ENCODE measurements at places on chromosomes 13 and 19. TPM values are rescaled to one million over a fixed set of nuclear protein-coding genes. Genes with fewer than 3 reads are reported as not detected.

GRCh38 chr13:95956589-95957148, 96.5 kb downstream of the UGGT2 start:
- H3K27ac ChIP-seq = no peak overlapping the region
- peaks cover 9% of the 10 kb centered on the region for H3K4me1 ChIP-seq
- DNase-seq = no peak
- H3K4me3 ChIP-seq = no peak overlapping the region
- no peaks in the 10 kb centered on the region for H3K36me3 ChIP-seq

- DNase-seq = no peak
- H3K36me3 ChIP-seq = no peaks in the 10 kb centered on the region
- H3K4me1 ChIP-seq = no peaks in the 10 kb centered on the region
- no peaks in the 10 kb centered on the region for H3K27me3 ChIP-seq
These were observed 345.7 kb downstream of the MTUS2 start for GRCh38 chr13:29165840-29166239.

The ZNF77 gene
- polyA plus RNA-seq = 2.0 TPM

DNA sequence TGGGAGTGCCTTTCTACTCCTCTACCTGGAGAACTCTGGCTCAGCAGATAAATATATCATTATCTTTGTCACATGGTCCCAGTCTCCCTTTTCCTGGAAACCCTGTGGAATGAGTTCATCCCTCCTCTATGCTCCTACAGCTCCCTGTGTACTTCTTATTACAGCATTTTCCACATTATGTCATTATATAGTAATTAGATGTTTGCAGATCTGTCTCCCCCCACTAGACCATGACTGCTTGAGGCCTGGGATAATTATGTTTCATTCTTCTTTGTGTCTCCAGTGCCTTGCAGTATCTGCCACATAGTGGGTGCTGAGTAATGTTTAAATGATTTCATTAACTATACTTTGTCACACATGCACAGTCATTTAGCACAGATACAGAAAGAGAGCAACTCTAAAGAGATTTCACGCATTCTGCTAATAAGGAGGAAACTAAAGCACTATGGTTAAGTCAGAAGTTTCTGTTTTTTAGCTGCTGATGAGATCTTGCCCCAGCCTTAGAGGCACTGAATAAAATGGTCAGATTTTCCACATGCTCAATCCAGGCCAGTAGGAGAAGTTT, 66.1 kb upstream of the DIAPH3 start:
- no peaks in the 10 kb centered on the region for H3K4me1 ChIP-seq
- no peaks in the 10 kb centered on the region for H3K36me3 ChIP-seq
- no peaks in the 10 kb centered on the region for H3K27me3 ChIP-seq
- no peak overlapping the region for H3K27ac ChIP-seq
- no peak overlapping the region for H3K4me3 ChIP-seq
- DNase-seq = peak; percentile 8

GRCh38 chr19:54179921-54180461, 7.0 kb upstream of the TMC4 start:
- DNase-seq = peak; percentile 72
- peaks cover 52% of the 10 kb centered on the region for H3K36me3 ChIP-seq
- no peak overlapping the region for H3K4me3 ChIP-seq
- no peaks in the 10 kb centered on the region for H3K27me3 ChIP-seq

DNA sequence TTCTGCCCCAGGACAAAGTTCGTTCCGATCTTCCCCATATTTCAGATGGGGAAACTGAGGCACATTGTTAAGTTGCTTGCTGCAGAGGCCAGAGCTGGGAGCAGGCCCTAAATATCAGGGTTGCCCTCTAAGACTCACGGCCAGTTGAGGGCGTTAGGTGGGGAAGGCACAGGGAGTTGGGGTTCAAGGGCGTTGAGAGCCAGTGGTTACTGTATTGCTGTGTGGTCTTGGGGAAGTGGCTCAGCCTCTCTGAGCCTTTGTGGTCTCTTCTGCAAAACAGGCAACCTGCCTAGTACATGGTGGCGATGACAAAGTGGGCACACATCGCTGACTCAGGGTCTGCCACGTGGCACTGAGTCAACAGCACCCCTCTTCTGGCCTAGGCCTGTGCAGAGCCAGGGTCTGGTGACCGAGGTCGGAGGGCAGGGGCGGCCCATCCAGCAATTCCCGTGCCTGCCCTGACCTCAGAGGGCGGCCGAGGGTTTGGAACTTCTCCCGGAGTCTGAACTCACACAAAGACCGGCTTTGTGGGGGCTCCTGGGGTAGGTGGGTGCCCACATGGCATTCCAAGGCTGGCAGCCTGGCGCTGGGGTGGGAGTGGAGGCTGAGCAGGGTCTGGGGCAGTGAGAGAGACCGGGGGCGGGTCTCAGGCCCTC, 10.2 kb downstream of the TNFAIP8L1 start:
- H3K36me3 ChIP-seq = peaks cover 28% of the 10 kb centered on the region
- no peak overlapping the region for H3K27ac ChIP-seq
- DNase-seq = no peak
- no peaks in the 10 kb centered on the region for H3K27me3 ChIP-seq

GRCh38 chr19:46659151-46660007, 1.6 kb downstream of the DACT3 start:
- H3K27ac ChIP-seq = peak overlapping the region; percentile 16
- H3K27me3 ChIP-seq = peaks cover 23% of the 10 kb centered on the region
- H3K36me3 ChIP-seq = no peaks in the 10 kb centered on the region
- peak overlapping the region; percentile 60 for H3K4me3 ChIP-seq
- peak; percentile 80 for DNase-seq

DNA sequence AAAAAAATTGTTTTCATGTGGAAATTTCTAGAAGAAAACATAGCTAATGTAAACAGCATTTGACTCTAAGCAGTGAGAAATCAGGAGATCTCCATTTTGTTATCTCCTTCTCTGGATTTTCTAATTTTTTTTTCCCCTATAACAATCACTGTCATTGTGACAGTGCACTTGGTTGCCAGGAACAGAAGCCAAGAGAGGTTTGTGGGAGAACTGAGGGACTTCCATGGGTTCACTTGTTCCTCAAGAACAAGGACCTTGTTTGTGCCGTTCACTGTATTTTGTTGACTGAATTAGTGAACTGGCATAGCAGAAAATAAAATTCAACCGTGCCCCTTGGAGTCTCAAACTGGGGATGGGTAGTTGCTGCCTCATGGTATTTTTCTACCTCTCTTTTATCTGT, 17.1 kb downstream of the SHISA7 start:
- H3K27me3 ChIP-seq = peaks cover 10% of the 10 kb centered on the region
- DNase-seq = no peak
- no peak overlapping the region for H3K4me3 ChIP-seq

GRCh38 chr13:107999751-108000150, 215.6 kb downstream of the LIG4 start:
- no peaks in the 10 kb centered on the region for H3K36me3 ChIP-seq
- no peak overlapping the region for H3K4me3 ChIP-seq

DNA sequence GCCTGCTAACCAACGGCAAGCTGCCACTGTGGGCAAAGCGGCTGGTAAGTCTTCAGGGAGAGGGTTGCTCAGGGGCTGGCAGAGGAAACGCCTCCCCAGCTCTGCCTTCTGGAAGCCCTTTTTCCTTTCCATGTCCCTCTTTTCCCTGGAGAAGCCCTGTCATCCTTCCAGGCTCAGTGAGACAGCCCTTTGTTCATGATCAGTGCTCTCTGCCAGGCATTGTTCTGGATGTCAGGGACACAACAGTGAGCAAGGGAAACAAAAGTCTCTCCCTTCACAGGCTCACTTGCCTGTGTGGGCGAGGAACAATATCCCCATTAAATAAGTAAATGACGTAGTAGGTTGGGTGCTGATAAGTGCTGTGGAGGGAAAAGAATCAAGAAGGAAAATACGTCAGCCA, 13.9 kb upstream of the OVOL3 start:
- no peak overlapping the region for H3K4me3 ChIP-seq
- H3K4me1 ChIP-seq = no peaks in the 10 kb centered on the region
- H3K27ac ChIP-seq = no peak overlapping the region
- no peak for DNase-seq

GRCh38 chr19:900302-901111, 7.2 kb downstream of the RNU6-9 start:
- H3K27ac ChIP-seq = no peak overlapping the region
- DNase-seq = no peak
- H3K4me1 ChIP-seq = no peaks in the 10 kb centered on the region
- no peaks in the 10 kb centered on the region for H3K27me3 ChIP-seq
- H3K4me3 ChIP-seq = no peak overlapping the region
- peaks cover 15% of the 10 kb centered on the region for H3K36me3 ChIP-seq

DNA sequence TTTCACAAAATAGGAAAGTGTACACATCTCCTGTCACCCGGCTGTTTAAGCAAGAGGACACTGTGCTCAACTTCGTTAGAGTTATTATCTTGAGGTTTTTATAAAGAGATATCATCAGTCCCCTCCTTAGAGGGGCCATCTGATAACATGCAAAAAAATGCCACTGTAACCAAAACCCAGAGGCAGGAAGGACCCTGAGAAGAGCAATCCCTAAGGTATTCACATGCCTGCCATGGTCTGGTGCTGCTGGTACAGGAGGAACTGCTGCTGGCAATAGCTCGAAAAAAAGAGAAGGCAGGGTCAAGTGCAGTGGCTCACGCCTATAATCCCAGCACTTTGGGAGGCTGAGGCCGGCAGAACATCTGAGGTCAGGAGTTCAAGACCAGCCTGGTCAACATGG, 12.8 kb upstream of the CEACAM3 start:
- no peak overlapping the region for H3K4me3 ChIP-seq
- no peaks in the 10 kb centered on the region for H3K36me3 ChIP-seq
- peaks cover 11% of the 10 kb centered on the region for H3K4me1 ChIP-seq
- no peak for DNase-seq
- no peak overlapping the region for H3K27ac ChIP-seq
- H3K27me3 ChIP-seq = peaks cover 54% of the 10 kb centered on the region

The SIGLEC11 gene
- 5.8 TPM for polyA plus RNA-seq

- H3K4me3 ChIP-seq = no peak overlapping the region
- DNase-seq = no peak
- H3K36me3 ChIP-seq = no peaks in the 10 kb centered on the region
These were observed 125.8 kb upstream of the PCDH9 start for GRCh38 chr13:67355812-67356476.

DNA sequence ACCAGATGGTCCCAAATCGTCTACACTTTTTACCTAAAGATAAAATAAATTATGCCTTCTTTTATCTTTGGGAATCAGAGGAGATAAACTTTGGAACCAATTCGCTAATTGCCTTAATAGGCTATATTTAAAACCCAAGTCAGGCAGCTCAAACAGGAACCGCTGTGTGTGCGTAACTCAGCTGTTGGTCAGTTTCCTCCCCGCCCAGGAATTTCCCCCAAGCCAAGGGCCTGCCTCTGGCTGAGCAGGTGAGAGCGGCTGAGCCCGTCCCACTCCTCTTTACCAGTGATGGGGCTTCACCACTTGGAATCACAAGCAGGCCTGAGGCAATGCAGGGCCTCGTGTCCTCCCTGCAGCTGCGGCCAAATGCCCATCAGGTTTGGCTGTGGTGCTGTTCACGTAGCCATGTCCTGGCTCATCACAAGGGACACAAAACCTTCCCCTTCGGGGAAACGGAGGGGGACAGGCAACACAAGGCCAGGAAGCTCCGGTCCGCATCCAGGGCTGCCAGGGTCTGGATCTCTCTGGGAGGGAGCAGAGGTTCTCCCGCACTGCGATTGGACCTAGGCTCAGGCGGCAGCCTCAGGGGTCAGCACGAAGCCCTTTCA, 503 bp upstream of the SLC7A9 start:
- H3K27me3 ChIP-seq = no peaks in the 10 kb centered on the region
- H3K4me3 ChIP-seq = no peak overlapping the region
- peak; percentile 18 for DNase-seq
- no peaks in the 10 kb centered on the region for H3K36me3 ChIP-seq
- H3K27ac ChIP-seq = no peak overlapping the region

The ATP4B gene
- polyA plus RNA-seq = 170 TPM

- no peak overlapping the region for H3K27ac ChIP-seq
- H3K4me1 ChIP-seq = peaks cover 51% of the 10 kb centered on the region
- H3K4me3 ChIP-seq = no peak overlapping the region
- peaks cover 33% of the 10 kb centered on the region for H3K36me3 ChIP-seq
- H3K27me3 ChIP-seq = peaks cover 7% of the 10 kb centered on the region
These were observed 5.1 kb downstream of the GAMT start for GRCh38 chr19:1396019-1396767.

GRCh38 chr13:110341445-110342244, 34.6 kb downstream of the COL4A2 start:
- no peaks in the 10 kb centered on the region for H3K27me3 ChIP-seq
- H3K36me3 ChIP-seq = no peaks in the 10 kb centered on the region
- H3K4me1 ChIP-seq = peaks cover 32% of the 10 kb centered on the region
- H3K4me3 ChIP-seq = peak overlapping the region; percentile 8
- peak overlapping the region; percentile 85 for H3K27ac ChIP-seq

DNA sequence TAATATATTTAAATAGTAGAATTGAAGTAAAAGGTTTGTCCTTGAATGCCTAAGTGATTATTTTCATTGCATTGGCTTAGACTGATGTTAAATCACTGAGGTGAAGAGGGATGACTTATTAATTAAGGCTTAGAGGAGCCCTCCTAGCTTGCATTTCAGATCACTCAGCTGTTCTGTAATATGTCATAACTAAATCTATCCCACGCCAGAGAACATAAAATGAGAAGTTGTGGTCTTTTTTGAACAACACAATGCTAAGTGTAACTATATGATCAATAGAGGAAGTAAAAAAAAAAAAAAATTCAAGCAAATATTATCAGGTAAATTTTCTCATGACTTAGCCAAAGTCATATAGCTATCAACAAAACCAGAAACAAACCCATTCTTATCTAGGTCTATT, 752.2 kb downstream of the GPC5 start:
- H3K4me3 ChIP-seq = no peak overlapping the region
- no peaks in the 10 kb centered on the region for H3K36me3 ChIP-seq
- no peak overlapping the region for H3K27ac ChIP-seq
- no peak for DNase-seq

DNA sequence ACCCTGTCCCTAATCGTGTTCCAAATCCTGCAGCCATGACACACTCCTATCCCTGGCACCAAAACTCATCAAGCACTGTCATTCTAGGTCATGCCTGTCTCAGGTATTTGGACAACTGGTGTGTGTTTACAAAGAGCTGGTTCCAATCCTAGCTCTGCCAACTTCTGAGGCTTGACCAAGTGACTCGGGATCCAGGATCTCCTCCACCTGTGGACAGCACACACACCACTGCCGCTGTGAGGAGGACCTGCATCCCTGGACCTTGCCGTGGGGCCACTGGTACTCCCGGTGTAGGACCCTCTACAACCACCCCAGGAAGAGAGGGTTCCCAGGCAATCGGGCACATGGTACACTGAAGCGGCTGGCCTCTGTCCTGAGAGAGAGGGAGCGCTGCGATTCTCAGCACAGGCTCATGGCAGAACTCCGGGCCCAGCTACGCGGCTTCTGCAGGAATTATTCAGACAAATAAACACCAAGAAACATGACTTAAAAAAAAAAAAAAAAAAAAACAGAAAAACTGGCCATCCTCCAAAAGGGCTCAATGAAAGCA, 20.4 kb downstream of the MLLT1 start:
- H3K4me3 ChIP-seq = no peak overlapping the region
- no peak for DNase-seq
- H3K27ac ChIP-seq = peak overlapping the region; percentile 45
- no peaks in the 10 kb centered on the region for H3K27me3 ChIP-seq
- peaks cover 15% of the 10 kb centered on the region for H3K4me1 ChIP-seq

The SULT2A1 gene
- polyA plus RNA-seq = 8.5 TPM
